ENCODE measurements at places on chromosomes 4 and X.

DNA sequence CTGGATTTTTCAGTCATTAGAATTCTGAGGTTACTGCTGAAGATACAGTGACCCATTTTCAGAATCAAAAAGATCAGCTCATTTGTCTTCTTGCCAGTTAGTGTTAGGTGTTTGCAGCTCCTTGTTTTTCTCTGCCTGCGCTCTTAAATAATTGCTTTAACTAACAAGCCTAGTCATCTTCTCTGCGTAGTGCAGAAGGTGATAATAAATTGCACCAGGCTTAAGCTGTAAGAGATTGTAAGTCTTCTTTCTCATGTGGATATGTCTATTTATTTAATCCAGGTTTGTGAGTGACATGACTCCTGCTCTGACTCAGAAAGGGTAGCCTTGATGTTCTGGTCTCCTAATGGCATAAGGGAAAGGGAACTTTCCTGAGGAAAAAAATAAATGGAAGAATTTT lies 167.2 kb downstream of the CEP135 start:
- DNase-seq, result no peak

DNA sequence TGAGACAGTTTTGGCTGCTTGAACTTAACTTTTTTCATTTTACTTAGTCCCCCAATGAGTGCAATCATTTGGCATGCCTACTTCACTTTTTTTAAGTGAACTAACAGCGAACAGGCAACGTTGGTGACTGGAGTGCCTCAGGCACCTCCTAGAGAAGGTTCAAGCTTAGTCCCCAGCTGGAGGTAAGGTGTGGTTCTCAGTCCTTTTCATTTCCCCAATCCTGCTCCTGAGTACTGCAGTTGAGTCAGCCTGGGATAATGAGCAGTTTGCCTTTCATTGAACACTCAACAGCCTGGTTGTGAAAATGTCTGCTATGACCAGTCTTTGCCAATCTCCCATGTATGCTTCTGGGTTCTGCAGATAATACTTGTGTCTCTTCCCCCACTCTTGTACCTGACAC lies 109.5 kb downstream of the CDKL5 start:
- DNase-seq, result no peak

- DNase-seq, result no peak
Measured at GRCh38 chrX:87572901-87573300, 55.3 kb downstream of the KLHL4 start.

GRCh38 chr4:88022289-88022688 lies 14.9 kb downstream of the PKD2 start:
- DNase-seq, result no peak

DNA sequence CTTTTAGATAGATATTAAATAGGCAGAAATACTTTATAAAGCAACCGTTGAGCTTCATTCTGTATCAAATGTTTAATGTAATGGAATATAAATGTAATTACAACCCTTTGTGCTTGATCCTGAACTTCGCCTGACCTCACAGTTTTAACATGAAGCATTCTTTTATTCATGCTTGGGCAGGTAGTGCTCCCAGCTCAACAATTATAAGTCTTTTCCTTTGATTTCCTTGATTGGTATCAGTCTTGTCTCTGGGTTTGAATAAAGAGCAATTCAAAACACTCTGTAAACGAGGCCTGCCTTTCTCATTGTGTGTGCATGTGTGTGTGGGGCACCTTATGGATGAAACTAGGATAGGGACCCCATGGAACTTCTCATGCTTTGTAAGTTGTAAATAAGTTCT lies 6.8 kb downstream of the METAP1 start:
- no peak for DNase-seq

DNA sequence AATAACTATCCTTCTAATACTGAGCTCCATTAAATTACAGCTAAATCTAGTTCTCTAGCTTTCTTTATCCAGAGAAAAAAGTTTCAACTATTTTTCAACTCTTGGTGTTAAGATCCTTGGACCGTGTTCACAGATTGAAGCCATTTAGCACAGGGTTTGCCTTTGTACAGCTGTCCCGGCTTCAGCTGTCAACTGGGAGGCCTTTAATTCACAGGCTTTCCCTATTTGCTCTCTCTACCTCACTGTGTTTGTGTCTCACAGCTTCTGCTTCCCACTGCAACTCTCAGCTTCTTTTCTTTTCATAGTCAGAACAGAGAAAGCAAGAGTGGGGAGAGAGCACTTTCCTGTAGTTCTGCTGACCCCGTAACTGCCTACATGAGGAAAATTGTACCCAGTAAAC lies 76.9 kb upstream of the SMAD1 start:
- no peak for DNase-seq

DNA sequence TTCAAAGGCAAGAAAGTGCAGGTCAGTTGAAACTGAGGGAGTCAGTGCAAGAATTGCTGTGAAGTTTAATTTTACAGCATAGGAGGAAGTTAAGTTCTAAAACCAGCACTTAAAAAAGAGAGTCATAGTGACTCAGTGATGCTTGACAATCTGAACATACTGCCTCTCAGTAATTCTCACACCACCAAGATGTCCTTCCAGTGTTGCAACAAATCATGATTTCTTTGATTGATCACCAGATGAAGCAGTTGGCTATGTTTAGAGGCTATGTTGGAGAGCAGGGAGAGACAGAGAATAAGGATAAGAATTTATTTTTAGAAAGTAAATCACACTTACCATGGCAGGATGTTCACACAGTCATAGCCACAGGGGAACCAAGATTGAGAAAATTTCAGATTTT lies 13.2 kb downstream of the TRIM2 start:
- DNase-seq, result no peak

DNA sequence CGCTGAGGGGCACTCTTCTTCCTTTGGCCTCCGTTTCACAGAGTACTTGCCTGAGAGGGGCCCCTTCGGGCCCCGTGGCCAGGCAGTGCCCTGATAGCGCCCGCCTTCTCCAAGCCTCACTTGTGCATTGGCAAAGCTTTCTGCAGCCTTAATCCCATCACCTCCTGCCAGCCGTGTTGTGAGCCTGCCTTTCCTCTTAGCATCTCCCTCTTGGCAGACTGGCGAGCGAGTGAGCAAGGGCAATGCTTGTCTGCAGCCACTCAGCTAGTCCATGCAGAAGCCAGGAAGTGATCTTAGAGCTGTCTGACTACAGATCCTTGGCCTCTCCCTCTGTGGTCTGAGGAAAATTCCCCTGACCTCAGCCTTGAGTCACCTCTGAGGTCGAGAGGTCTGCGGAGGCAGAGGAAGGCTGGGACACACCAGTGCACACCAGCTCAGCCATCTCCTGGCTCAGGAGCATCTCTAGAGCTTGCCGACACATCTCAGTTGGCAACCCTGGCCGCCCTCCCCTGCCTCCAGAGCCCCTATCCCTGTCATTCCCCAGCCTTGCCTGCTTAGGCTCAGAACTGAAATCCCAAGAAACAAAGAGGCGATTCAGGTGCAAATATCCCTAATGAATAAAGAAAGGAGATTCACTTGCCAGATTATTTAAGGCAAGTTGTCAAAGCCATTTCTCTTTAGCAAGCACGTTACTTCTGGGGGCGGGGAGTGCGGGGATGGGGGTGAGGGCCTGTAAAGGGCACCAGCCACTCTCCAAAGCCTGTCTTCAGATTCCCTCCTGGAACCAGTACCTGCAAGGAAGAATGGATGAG lies 143.5 kb upstream of the MAMLD1 start:
- DNase-seq, result no peak

- no peak for DNase-seq
Measured at GRCh38 chr4:11297201-11297600, 131.5 kb downstream of the HS3ST1 start.

- DNase-seq, result no peak
Measured at GRCh38 chrX:4570151-4570550, 856.7 kb upstream of the PRKX start.

DNA sequence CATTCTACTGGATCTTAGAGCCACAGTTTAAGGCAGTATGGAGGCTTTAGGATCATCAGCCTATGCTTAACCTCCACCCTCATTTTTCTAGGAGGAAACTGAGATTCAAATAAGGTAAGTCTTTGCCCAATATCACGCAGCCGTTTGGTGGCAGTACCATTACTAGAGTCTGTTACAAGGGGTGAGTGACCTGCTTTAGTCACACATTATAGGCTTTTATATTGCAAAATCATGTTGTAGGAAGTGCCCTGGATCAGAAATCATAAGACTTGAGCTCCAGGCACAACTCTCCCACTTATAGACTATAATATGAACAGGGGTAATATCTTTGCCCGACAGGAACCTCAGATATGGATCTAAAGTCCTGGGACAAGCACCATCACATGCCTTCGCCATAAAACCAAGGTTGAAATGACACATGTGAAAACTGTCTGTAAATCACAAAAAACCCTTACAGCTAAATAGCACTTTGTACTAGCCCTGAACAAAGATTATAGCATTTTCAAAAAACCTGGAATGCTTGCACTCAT lies 19.2 kb downstream of the HPSE start:
- DNase-seq, result no peak

DNA sequence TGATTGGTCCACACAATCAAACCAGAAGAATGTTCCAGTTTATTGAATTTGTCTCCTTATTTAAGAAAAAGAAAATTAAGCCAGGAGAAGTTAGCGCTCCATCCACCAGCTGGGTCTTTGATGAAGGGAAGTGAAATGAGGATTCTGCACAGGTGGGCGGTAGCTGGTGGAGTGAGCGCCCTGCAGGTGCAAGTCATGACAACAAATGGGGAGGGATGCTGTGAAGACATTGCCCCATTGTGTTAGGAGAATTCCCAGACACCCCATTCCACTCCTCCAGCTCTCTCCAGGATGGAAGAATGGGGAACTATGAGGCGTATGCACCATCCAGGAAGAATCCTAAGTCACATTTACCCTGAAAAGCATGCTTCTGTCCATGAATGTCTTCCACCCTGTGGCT lies 22.9 kb downstream of the PLRG1 start:
- DNase-seq, result no peak

DNA sequence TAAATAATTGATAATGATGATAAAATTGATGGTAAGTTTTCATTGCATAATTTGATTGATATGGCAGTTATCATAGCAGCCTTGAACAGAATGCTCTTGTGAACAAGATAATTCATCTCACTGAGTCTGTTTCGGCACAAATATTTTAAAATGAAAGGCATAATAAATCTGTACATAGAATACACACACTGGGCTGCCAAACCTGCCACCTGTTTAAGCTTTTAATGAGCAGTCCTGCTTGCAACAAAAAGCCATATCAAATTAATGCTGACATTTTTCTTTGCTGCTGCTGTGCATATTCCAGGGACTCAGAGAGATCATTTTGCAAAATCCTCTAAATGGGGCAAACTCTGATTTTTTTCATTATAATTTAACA lies 201.1 kb downstream of the ARHGAP24 start:
- no peak for DNase-seq

DNA sequence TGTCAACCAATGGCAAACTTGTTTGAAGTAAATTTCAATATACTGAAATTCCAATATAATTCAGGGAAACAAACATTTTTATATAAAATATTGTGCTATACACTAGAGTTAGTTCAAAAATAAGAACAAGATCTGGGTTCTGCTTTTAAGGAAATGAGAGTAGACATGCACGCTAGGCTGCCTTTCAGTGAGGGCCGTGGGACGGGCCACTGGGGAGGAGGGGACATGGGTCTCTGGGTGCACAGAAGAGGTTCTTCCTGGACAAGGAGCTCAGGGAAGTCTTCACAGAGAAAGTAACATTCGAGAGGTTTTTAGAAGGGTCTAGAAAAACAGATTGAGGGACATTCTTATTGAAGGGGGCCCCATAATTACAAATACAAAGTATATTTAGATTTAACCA lies 64.4 kb downstream of the SHROOM3 start:
- no peak for DNase-seq

- DNase-seq, result no peak
Measured at GRCh38 chr4:164948975-164949374, 28.5 kb downstream of the TRIM61 start.

DNA sequence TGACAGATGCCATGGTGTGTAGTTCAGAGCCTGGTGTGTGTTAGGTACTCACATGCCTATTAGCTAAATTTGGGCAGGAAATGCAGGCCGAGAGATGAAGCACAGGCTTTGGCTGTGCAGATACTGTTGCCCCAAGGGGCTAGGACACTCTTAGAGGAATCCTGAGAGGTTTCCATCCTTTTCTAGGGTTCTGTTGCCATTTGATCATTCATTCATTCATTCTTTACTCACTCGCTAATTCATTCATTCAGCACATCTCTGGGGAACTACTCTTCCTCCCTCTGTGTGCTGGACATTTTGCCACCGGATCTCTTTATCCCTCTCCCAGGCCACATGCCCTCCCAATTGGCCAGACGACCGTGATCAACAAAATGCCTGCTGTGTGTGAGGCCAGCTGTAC lies 43.9 kb upstream of the NSG1 start:
- no peak for DNase-seq

DNA sequence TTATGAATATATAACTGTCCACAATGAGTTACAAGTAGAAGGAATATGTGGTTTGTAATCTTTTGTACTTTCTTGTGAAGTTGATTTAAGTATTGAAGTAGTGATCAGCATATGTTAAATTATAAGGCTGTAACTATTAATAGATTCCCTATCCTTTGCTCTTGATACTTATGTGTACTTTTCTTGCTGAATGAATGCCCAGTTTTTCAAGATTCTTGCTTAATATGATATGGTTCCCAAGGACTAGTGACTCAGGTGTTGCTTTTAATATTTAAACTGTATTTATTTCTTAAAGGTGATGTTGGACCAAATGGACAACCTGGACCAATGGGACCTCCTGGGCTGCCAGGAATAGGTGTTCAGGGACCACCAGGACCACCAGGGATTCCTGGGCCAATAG lies 121.7 kb downstream of the IRS4 start:
- DNase-seq, result no peak

- DNase-seq, result no peak
Measured at GRCh38 chr4:20288047-20288650, 36.4 kb downstream of the SLIT2 start.

DNA sequence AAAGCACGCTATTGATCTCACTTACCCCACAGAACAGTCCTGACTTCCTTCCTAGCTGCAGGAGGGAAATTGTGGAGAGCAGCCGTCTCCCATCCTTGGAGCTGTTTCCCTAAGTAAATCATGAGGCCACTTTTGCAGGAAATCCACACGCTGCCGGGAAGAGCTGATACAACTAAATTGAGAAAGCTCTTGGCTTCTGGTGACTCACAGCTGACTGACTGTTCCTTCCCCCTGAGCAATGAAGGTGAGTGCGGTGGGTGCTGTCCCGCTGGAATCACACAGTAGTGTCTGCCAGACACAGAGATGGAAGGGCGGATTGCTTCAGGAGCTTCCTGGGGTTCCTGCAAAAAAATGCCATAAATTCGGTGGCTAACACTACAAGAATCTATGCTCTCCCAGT lies 268.9 kb downstream of the ASMT start:
- peak; percentile 26 for DNase-seq

- DNase-seq, result peak; percentile 34
Measured at GRCh38 chr4:74934016-74934831, 1.3 kb downstream of the PARM1 start.

Measured in endothelial cell (in vitro differentiated cells).